ENCODE measurements at places on chromosomes 1 and 21.

GRCh38 chr1:58812468-58812867, 28.6 kb upstream of the JUN start:
- DNase-seq, result no peak

DNA sequence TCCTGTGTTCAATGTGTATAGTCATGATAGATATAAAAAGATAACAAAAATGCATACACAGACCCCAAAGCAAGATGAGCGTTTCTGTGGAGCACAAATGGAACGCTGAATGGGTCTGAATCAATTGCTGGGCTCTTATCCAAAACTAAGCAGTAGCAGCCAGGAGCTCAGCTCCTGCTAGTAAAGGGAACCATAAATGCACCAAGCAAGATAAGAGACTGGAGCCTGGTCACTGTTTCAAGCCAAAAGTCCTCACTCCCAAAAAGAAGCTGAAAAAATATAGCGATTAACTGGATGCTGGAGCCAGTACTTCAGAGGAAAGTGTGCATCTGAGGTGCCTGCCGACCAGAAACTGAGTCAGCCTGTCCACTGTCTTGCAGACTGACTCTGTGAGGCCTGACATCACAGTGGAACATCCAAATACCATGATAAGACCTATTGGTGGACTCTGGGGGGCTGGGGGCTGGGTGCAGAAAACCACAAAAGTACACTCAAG, 68.9 kb downstream of the LRRC8C start:
- no peak for DNase-seq

GRCh38 chr1:203038217-203038741, 12.0 kb downstream of the PPFIA4 start:
- no peak for DNase-seq

DNA sequence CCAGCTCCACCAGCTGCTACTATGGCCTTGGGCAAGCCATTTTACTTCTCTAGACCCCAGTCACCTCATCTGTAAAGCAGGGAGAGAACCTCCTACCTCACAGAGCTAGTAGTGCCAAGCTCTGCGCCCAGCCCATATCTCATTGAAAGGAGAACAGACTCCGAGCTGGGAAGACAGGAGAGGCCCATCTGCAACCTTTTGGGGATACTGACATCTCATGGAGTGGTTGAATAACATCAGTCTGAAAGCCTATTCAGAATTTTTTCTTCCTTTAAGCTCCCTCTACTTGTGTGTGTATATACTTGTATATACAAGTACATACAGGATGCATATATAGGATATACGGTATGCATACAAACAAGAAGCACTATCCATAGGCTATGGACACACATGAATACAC, 279.5 kb upstream of the POU3F1 start:
- DNase-seq, result no peak

GRCh38 chr1:116667575-116668105, at the start of gene IGSF3:
Gene IGSF3 (minus strand): TSS chr1:116667733. CDS start chr1:116666326, 1,407 bp downstream.
- no peak for DNase-seq

- peak; percentile 14 for DNase-seq
Measured at GRCh38 chr1:175725684-175726083, 17.7 kb downstream of the TNR start.

GRCh38 chr1:74728736-74729135, 4.1 kb downstream of the CRYZ start:
- DNase-seq, result no peak

- DNase-seq, result no peak
Measured at GRCh38 chr1:203711251-203712007, 53.6 kb upstream of the LAX1 start.

DNA sequence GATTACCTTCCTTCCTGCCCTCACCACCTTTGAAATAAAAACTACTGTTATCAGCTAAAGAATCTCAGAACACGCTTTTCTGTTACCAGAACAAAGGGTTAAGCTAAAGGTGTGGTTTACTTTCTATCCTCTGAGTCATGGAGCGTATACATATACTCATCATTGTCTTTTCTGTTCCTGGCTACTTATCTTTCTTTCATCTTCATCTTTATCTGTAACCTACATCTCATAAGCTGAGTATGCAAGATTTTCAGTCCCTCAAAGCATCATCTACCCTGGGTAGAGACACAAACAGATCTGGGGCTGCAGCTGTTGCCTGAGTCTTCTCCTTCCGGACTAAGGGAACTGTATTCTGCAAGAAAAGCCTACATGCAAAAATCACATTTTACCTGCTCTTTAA, 75.6 kb downstream of the LMO4 start:
- DNase-seq, result no peak

DNA sequence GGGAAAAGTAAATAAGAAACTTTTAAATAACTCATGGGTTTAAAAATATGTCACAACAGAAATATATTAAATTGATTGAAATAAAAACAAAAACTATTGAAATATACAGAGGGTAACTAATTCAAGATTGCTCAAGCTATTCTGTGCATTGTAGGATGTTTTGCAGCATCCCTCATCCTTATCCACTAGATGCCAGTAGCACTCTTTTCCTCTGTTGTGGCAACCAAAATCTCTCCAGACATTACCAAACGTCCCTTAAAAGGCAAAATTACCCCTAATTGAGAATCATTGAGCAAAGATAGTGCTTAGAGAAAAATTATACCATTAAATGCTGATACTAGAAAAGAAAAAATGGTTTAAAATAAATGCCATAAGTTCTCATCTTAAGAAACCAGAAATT, 682.6 kb downstream of the RWDD3 start:
- DNase-seq, result no peak

GRCh38 chr1:224615861-224616755, at the start of gene CNIH3:
Gene CNIH3 (plus strand): TSS chr1:224616317. CDS start chr1:224617175, 858 bp downstream.
- no peak for DNase-seq

GRCh38 chr1:180228648-180229482, 1.2 kb upstream of the LHX4 start:
- DNase-seq, result no peak

- no peak for DNase-seq
Measured at GRCh38 chr1:41800311-41800829, 118.4 kb downstream of the HIVEP3 start.

- no peak for DNase-seq
Measured at GRCh38 chr1:1058088-1058905, 15.8 kb downstream of the RNF223 start.

DNA sequence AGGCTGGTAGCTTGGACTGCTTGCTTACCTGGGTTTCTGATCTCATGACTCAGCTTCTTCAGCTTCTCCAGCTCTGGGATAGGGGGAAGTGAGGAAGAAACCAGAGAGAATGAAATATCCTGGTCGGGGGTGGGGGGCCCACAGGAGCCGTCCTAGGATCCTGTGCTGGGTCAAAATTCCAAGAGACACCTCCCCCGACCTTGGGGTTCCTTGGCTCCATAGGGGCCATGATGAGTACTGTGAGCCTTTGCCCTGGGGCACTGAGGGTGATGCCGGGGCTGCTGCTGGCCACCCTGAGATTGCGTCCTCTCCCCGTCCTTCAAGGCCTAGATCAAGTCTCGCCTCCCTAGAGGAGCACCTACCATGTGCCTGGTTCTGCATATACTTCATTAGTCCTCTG, 40.0 kb downstream of the MYOM3 start:
- DNase-seq, result no peak

DNA sequence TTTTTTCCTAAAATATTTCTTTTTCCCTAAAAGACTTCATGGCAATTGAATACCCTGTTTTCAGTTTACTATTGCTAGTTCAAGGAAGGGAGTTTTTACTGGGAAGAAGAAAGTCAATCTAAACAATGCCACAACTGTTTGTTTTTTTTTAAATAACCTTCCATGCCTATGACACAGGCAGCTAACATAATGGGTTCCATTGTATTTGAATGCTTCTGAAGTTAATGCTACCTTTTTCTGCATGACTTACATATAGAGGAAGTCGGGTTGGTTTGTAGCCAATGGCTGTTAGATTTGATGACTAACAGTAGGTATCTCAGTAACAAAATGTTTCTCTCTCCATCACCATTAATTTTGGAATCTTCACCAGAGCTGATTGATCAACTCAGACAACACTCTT, 134.0 kb downstream of the KIF26B start:
- no peak for DNase-seq

DNA sequence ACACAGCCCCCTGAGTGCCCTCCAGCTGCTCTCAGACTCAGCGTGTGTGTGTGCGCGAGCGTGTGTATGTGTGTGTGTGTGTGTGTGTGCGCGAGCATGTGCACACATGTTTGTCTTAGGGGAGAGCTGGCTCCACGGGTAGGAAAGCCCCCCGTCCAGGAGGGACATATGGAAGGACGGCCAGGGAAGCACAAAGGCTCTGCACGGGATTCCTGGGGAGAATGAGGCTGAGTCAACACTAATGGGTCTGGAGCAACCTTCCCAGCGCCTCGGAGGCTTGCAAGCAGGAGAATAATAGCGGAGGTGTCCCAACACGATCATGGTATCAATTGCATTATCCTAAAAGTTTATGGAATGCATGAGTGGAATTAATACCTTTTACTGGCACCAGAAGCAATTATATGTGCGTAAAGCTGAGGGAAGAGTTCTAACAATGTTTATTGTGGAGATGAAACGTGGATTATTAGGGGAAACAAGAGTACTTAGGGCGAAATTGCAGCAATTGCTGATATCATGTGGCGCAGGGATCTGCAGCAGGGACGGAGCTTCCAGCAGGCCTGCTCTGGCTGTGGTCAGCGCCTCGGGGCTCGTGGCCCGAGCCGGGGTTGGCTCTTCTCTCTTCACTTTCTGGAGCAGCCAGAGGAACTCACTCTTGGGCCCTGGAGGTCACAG, 40.3 kb upstream of the CCDC27 start:
- no peak for DNase-seq

DNA sequence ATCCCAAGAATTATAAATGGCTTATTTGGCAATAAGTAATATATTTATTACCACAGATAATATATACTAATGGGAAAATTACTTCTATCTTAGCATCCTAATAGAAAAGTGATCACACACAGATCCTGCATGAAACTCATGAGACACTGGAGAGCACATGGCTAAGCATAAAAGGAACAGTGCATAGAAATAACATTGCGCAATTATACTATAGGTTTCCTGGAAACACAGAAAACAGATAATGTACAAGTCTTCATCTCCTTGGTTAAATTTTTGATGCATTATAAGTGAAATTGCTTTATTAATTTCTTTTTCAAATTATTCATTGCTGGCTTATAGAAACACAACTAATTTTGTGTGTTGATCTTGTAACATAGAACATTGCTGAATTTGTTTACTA, 210.4 kb downstream of the USH2A start:
- no peak for DNase-seq

DNA sequence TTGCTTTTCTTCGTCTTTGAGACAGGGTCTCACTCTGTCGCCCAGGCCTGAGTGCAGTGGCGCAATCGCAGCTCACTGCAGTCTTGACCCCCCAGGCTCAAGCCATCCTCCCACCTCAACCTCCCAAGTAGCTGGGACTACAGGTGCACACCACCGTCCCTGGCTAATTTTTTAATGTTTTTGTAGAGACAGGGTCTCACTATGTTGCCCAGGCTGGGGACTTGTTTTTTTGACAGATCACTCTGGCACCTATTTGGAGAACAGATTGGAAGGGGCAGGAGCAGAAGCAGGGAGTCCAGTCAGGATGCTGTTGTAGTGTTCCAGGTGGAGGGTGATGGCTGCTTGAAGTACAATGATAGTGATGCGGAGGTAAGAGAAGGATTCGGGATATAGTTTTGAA, 12.7 kb upstream of the KDM4A start:
- DNase-seq, result no peak

DNA sequence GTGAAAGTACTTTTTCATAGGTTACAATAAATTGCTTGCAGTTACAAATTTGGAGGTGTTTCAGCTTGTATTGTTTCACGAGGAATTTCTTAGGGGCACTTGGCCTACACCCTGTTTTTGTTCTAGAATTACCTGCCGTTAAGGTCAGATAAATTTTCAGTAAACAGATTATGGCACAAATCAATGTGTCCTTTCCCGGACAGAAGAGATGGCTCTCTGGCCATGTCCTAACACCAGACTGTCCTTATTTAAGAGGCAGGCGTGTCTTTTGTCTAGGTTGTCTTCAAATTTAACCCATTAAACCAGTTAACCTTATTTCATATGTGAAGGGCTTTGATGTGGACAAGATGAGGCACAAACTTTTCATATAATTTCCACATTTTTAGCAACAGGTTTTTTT, 243.4 kb downstream of the SDCCAG8 start:
- DNase-seq, result no peak

- DNase-seq, result no peak
Measured at GRCh38 chr1:168762473-168762872, 33.5 kb upstream of the DPT start.

DNA sequence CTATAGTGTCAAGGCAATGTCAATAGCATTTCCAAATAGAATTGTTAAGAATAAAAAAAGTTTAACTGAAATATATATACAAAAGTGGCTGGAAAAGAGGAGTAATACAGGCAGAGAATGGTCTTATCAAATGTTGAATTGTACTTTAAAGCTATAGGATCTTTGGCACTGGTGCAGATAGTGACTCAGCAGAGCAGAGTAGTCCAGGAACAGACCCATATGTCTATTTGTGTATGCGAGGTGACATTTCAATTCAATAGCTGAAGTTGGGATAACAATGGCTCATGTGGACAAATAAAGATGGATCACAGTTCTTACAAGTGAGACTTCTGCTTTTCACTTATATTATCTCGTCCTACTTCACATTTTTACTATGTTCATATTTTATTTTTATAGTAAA, 543.0 kb upstream of the B3GALT2 start:
- DNase-seq, result no peak

- DNase-seq, result no peak
Measured at GRCh38 chr1:94538243-94538827, 3.2 kb downstream of the F3 start.

DNA sequence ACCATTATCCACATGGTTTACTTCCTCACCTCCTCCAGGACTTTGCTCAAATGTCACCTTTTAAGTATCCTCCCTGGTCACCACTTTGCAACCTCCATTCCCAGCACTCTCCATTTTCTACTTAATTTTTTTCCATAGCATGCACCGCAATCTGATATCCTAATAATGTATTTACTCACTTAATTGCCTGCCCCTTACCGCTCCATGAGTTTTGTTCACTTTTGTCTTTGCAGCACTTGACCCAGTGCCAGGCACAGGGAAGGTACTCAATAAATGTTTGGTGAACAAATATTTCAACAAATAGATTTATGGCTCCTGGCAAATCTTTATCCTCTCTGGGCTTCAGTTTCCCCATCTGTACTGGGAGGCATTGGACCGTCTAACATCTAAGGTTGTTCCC, 53.6 kb downstream of the UBE2T start:
- no peak for DNase-seq

- DNase-seq, result no peak
Measured at GRCh38 chr21:35284199-35284598, 235.1 kb upstream of the RUNX1 start.

GRCh38 chr1:234734869-234735268, 124.9 kb upstream of the IRF2BP2 start:
- DNase-seq, result no peak

DNA sequence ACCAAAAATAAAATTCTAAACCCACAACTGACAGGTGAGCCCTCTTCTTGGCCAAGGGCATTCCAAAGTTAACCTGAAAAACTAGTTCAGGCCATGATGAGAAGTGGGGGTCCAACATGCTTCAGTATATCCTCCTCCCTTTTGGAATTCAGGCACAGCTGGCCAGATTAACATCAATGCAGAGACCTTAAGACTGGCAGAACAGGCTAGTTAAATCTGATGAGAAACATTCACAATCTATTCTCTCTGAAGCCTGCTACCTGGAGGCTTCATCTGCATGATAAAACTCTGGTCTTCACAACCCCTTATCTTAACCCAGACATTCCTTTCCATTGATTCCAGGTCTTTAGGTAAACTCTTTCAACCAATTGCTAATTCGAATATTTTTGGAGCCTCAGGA, 26.7 kb upstream of the ZBTB8B start:
- no peak for DNase-seq

Measured in AML-193 (cell line).